ENCODE measurements at places on chromosomes 12 and 14.

- DNase-seq, result no peak
Observed at GRCh38 chr12:49807991-49808580, 20.1 kb downstream of the NCKAP5L start.

GRCh38 chr12:117100851-117101673, 1.8 kb upstream of the TESC start:
- DNase-seq, result no peak

GRCh38 chr12:112179916-112180315, 54.6 kb downstream of the TRAFD1 start:
- no peak for DNase-seq

DNA sequence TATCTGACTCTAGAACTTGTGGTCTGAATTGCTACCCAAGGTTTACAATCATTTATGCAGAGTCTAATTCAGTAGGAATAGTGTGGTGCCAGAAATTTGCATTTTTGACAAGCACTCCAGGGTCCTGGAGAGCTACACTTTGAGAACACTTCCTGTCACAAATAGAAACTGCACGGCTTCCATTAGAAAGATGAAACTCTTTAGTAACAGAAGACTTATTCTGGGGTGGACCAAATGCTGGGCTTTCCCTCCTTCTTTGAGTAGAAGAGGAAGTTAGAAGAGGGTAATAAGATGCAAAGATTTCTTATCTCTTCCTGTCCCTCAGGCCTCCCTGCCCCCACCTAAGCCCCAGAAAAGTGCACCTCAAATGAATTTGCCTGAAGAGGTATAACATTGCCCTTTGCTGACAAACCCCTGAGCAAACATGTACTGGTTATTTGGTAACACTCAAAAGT, 28.4 kb downstream of the DGLUCY start:
- no peak for DNase-seq

GRCh38 chr12:64571411-64571810, 38.9 kb upstream of the RASSF3 start:
- no peak for DNase-seq

DNA sequence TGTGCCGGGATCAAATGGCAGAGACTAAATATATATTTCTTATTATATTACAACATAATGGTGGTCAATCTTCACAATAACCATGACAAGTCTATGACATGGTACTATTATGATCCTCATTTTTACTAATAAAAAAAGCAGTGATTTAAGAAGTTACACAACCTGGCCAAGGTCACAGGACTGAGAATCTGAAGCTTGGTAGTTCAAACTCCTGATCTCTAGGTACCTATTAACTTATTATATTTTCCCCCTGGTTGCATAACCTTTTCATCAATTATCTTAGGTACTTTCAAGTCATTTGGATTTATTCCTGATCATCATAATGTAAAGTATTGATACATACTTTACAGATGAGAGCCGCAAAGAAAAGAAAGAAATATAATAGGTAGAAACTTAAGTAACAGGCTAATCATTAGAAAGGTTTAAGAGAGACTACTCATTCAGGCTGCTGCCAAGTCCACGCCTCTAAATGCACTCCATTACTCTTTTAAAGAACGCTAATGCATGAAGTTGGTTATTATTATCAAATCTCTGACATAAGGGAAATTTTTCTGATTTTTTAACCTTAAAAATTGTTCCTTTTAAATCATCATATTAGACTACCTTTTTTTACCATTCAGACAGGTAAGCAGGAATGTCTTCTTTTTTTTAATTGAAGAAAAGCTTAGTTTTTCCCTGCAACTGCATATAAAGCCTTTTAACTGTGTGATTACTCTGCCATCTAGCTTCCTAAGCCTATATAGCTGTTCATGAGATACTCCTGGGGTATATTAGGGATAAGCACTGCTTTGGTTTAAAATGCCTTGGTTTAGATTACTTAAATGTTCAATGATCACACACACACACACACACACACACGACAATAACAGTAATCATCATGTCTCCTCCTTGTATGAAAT, 35.6 kb downstream of the RPS29 start:
- DNase-seq, result no peak

DNA sequence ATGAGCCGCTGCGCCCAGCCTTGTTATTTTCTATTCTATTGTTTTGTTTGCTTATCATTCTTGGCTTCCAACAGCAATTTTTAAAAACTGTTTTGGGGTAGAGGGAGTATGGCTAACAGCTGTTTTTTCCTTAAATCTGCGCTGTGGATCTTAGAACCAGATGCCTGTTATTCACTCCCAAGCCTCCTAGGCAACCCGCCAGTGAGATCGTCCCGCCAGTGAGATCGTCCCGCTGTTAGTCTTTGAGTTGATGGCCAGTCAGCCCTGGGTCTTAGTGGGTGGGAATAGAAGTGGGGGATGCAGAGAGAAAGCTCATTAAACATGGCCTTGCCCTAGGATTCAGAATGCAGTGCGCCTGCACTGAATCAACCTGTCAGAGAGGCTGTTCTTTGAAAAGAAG, 67.3 kb upstream of the BICD1 start:
- no peak for DNase-seq

DNA sequence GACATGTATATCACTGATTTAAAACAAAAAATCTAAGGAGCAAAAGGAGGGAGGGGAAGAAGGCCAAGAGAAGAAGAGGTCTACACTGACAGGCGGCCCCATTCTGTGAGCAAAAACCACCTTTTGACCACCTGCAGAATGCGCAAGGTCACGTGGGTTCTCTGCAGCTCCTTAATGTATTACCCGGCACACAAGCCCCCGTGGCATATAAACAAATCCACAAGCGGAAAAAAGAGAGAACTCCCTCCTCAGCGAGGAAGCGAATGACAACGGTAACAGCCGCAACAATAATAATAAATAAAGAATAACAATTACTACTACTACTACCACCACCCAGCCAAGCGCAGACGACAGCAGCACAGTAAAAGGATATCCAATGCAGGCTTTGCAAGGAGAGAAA, 1.3 kb downstream of the KSR2 start:
- no peak for DNase-seq

GRCh38 chr12:16563504-16563903, 42.5 kb downstream of the LMO3 start:
- no peak for DNase-seq
